ENCODE measurements at places on chromosomes 13 and 19.
A peak's percentile ranks its signal among the peaks of the same experiment; 100 is the strongest.

DNA sequence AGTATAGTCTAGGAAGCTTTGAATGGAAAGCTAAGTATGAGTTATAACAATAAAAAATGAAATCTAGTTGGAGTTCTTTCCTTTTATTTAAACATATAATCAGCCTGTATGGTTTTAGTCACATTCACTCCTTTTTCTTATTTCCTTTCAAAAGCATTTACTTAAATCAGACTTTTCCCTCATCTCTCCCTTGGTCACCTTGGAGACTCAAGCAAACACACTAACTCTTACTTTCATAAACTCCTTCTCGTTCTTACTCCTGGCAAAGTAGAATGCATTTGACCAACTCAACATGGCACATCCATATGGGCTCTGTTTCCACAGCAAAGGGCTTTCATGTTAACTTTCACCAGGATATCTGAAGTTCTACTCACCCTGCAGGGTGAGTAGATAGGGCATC lies 400.0 kb downstream of the LMO7 start:
- DNase-seq, result no peak

GRCh38 chr19:55147545-55148251 lies 1.3 kb downstream of the TNNT1 start:
- no peak for DNase-seq

- peak; percentile 8 for DNase-seq
Observed at GRCh38 chr13:75326173-75327134, 155.5 kb downstream of the TBC1D4 start.

DNA sequence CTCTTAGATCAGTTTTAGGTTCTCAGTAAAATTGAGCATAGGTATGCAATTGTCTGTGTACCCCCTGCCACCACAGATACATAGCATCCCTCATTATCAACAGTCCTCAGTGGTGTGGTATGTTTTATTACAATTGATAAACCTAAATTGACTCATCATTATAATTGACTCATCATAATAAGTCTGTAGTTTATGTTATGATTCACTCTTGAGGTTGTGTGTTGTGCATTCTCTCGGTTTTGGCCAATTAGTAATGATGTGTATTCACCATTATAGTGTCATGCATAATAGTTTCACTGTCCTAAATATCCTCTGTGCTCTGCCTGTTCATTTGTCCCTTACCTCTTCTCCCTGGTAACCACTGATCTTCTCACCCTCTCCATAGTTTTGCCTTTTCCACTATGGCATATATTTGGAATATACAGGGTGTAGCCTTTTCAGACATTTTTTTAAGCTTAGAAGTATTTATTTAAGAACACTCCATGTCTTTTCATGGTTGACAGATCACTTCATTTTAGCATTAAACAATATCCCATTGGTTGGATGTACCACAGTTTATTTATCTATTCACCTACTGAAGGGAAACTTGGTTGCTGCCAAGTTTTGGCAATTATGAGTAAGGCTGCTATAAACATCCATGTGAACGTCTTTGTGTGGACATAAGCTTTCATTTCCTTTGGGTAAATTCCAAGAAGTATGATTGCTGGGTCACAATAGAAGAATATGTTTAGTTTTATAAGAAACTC lies 1620.6 kb upstream of the MIR17HG start:
- no peak for DNase-seq

Data from stimulated activated CD8-positive, alpha-beta memory T cell treated with anti-CD3 and anti-CD28 coated beads, Interleukin-12 subunit alpha, Interleukin-12 subunit beta, amount 100 ng/mL, for 1 hour (primary cell).